ENCODE measurements at places on chromosomes 5 and 9.

DNA sequence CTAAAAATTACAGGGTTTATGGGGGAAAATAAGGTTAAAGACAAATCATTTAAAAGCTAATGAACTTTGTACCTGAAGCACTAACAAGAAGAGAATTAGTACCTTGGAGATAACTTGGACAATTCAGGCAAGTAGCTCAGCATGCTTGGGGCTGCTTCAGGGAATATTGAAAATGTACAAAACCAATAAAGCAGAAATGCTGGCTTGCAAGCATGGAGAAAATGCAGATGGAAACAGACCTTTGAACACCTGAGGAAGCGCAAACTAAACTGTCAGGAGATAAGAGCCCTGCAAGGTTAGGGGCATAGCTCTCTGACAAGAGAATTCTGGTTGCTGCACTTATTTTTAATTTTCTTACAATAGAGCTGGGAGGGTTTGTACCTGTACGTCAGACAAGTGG lies 42.6 kb upstream of the C5orf47 start:
- no peak for DNase-seq

DNA sequence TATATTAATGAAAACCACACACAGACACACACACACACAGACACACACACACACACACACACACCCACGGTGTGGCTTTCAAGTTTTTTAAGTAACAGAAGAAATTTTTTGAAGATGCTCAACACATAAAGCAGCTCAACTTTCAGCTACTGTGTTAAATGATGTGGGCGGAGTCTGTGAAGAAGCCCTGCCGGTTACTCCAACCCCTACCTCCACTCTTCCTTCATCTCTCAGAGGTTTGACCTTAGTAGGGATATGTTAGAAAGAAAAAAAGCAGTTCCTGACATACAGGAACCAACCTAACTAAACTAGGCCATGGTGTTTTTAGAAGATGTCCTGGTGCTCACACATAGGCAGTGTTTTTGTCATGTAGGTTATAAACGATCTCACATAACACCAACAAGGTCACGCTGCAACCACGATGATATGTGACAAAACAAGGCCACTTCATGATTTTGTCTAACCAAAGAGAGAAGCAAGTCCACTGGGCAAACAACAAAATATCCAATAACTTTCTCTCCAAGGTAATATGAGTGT lies 112.8 kb downstream of the EMB start:
- DNase-seq = no peak

DNA sequence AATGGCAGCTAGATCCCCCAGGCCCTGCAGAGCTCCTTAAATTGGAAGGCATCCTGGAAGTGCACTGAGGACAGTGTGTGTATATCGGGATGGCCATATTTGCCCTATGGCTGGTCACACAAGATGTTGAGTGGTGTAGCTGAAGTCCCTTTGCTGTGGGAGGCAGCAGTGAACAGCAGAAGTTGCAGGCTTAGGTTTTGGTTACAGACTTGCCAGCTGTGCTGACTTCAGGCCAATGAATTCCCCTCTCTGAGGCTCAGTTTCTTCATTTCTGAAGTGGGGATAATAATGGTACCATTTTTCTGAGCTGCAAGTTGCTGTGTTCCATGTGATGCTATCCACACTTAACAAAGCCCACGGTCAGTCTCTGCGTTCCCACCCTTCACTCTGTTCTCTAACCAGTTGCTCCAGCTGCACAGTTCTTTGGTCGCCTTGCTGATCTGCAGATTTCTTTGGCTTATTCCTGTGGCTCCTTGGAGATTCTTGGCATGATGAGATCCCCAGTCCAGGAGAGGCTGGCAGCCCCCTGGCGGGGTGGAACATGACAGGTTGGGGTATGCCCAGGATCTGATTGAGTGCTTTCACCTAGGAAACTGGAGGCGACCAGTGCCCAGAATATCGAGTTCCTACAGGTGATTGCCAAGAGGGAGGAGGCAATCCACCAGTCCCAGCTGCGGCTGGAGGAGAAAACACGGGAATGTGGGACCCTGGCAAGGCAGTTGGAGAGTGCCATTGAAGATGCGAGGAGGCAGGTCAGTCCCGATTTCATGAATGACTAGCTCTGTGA lies 6.5 kb upstream of the GLE1 start:
- DNase-seq = no peak

GRCh38 chr9:126407114-126407870 lies 80.7 kb downstream of the MVB12B start:
- DNase-seq = no peak

DNA sequence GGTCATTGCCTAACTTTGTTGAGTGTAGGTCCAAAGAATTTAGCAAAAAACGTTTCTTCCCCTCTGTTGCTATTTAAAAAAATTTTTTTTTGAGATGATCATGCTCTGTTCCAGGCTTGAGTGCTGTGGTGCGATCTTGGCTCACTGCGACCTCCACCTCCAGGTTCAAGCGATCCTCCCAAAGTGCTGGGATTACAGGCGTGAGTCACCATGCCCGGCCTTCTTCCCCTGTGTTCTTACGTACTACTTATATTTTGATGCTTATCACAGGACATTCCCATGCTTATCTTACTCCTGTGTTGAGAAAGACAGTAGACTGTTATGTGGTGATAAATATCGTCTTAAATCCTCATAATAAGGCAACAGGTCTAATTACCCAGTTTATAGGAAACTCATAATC lies 2.5 kb downstream of the ACER2 start:
- no peak for DNase-seq

DNA sequence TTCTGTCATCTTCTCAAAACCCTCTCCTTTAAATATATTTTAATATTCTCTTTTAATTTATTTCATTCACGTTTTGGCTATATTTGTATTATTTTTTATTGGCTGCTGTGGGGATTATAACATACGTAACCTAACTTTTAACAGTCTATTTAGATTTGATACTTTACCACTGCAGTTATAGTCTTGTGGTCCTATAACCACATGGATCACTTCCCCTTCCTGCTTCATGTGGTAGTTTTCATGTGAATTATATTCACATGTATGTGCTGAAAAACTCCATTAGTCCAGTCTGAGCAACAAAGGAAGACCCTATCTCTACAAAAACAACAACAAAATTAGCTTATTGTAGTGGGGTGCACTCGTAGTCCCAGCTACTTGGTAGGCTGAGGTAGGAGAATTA lies 34.3 kb downstream of the CENPP start:
- DNase-seq = no peak

- DNase-seq = no peak
Measured at GRCh38 chr9:115349542-115349941, 231.6 kb upstream of the TNC start.

GRCh38 chr9:133906218-133906617 lies 85.9 kb downstream of the VAV2 start:
- no peak for DNase-seq

GRCh38 chr5:125411744-125412560 lies 665.5 kb upstream of the ZNF608 start:
- no peak for DNase-seq

- DNase-seq = no peak
Measured at GRCh38 chr9:26331223-26331622, 561.4 kb downstream of the CAAP1 start.

- DNase-seq = no peak
Measured at GRCh38 chr5:84372066-84372695, 12.5 kb downstream of the EDIL3 start.

GRCh38 chr9:3288686-3289085 lies 237.1 kb downstream of the RFX3 start:
- DNase-seq = no peak

DNA sequence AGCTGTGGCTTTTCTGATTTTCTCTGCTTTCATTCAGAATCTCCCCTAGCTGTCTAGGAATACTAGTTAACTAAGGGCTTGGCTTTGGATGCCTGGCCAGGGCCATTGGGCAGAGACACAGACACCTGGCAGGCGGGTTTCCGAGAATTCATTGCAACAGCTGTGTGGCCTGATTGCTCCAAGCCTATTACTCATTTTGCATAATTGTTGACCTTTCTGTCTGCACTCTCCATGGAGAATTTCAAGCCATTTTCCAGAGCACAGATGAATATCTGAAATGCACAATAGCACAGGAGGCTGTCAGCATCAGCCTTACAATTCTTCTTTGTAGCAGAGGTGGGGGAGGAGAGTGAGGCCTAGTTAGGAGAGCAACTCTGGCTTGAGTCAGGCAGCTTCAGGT lies 310.5 kb downstream of the DMAC1 start:
- no peak for DNase-seq

- no peak for DNase-seq
Measured at GRCh38 chr9:79880626-79881025, 308.9 kb downstream of the TLE4 start.

DNA sequence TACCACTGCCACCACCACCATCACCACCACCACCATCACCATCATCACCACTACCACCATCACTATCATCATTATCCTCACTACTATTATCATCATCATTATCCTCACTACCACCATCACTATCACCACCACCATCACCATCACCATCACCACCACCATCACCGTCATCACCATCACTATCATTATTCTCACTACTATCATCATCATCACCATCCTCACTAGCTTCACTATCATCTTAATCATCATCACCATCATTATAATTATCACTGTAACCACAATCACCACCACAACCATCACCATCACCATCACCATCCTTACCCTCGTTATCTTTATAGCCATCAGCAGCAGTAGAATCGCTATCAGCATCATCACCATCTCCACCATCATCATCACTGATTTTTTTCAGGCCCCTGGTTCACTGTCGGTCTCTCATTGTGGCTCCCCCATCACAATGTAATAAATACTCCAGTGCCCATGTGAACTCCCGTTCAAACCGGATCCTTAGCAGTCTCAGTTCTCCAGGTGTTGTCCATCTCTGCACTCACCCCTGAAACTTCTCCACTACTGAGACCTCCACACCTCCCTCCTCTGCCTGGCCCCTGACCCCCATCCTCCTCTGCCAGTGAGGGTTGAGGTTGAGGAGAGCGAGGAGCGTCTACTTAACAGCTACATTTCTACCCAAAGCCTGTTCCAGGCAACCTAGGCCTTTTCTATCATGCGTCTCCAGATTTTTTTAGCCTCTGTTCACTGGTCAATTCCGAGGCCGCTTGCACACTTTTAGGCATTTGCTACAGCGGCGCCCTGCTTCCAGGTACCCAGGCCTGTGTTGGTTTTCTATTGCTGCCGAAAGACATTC lies 238.2 kb downstream of the PBX3 start:
- no peak for DNase-seq

GRCh38 chr5:124652892-124653441 lies 93.5 kb downstream of the ZNF608 start:
- DNase-seq = no peak

GRCh38 chr5:125143011-125143410 lies 396.6 kb upstream of the ZNF608 start:
- no peak for DNase-seq

- DNase-seq = no peak
Measured at GRCh38 chr9:33231623-33231942, 8.4 kb upstream of the SPINK4 start.

GRCh38 chr9:32550150-32550561 lies 2.0 kb upstream of the SMIM27 start:
- no peak for DNase-seq

- no peak for DNase-seq
Measured at GRCh38 chr9:136282272-136282861, 21.5 kb downstream of the CCDC187 start.

DNA sequence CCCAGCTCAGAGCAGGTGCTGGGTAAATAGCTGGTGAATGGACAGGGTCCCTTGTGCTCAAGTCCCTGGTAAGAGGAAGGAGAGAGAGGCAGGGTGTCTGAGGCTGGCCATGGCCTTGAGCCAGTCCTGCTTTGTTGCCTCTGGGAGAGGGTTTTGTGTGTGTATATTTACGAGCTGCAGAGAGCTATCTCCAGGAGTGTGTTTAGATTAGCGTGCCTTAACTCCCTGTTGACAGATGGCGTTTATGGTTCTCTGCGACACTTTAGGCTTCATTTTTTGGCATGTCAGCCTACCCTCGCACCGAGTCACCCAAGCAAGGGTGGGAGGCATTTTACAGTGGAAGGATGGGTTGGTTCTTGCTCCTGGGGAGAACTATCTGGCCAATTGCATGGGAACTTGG lies 22.2 kb downstream of the HMCN2 start:
- no peak for DNase-seq

- no peak for DNase-seq
Measured at GRCh38 chr9:93673021-93673838, 96.8 kb downstream of the PHF2 start.

- no peak for DNase-seq
Measured at GRCh38 chr5:36360307-36360706, 58.6 kb upstream of the RANBP3L start.

- DNase-seq = no peak
Measured at GRCh38 chr5:72541501-72542225, 34.5 kb upstream of the ZNF366 start.

DNA sequence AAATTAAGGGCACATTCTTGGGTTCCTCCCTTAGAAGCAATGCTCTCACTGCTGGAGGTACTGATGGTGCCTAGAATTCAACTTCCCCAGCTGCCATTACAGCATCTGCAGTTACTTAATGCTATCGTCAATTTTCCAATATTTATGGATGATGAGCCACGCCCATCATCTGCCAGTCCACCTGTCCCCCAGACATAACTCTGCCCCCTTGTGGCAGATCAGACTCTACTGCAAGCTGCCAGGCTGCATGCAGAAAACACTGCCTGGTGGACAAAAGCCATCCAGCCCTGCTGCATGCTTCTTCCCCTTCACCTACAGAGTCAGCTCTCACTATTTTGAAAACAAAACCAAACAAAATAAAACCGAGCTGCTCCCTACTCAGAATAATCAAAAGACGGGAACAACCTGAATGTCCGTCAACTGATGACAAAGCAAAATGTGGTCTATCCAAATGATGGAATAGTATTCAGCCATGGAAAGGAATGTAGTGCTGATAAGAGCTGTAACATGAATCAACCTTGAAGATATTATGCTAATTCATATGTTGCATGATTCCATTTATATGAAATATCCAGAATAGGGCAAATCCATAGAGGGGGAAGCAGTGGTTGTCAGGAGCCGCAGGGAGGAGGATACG lies 66.4 kb downstream of the RETREG1 start:
- DNase-seq = no peak

DNA sequence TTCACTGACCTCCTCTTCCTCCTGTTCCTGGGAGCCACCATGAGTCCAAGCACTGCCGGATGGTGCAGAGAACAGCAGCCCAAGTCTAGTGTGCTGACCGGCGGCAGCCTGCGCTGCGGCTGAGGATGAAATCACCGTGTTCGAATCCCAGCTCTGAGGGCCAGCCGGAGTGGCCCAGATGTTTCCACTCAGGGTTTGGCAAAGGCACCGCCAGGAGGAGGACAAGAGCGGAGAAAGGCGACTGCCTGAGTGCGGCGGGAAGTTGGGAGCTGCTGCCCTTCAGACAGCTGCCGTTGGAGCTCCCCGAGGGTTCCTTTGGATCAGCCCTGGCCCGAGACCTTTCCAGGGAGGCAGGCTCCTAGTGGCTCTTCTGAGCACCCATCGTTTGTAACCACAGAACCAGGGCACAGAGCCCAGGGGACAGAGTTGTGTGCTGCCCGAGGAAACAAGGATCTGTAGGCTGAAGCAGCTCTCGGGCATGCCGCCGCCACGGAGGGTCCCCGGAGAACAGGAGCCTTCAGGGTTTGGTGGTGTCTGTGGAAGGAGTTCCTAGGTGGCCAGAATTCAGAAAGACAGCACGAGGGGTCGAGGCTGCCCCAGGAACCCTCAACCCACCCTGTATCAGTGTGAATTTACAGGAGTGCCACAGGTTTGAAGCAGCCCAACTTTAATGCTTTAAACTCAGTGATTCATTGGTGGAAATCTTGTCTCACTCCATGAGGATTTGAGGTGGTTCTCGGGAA lies 115.6 kb upstream of the COL5A1 start:
- no peak for DNase-seq

GRCh38 chr9:93136011-93136440 lies 2.0 kb upstream of the NINJ1 start:
- DNase-seq = no peak

- no peak for DNase-seq
Measured at GRCh38 chr9:89941875-89942274, 337.1 kb downstream of the GADD45G start.

Data from thoracic aorta (tissue), 2 donors.